Common myeloid progenitor, CD34-positive (primary cell): ENCODE measurements at places on chromosomes 4 and X.

DNA sequence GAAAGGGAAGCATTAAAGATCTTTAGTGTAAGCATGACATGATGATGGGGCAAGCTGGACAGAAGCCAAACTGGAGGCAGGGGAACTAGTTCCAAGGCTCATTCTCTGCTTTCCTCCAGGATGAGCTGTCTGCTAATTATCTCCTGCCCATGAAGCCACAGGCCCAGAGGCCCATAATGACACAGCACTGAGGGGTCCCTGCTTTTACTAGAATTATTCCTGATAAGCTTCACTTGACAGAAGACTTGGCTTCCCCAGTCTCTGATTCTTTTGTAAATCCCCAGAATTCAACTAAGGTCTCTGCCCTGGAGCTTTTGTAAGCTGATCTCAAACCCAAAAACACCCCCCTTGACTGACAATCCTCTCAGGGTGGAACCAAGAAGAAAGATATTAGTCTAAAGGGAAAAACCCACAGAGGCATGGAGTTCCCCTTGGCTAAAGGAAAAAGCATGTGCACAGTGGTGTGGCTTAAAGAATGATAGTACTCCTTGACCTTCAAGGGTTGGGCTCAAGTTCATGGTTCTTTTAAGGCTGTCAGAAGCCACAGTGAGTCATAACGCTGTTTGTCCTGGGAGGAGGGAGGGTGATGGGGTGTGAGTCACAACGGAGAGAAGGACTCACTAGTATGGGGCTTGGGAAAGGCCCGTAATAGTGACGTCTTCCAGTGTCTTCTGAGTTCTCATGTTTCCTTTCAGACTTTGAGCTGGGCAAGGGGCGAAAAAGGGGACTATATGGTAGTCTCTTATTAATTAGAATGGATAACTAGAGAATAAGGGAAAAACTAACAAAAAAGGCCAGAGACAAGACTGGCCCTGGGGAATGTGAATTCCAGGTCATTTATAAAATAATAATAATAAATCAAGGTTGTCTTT lies 146.0 kb upstream of the CPEB2 start:
- no peaks in the 10 kb centered on the region for H3K36me3 ChIP-seq
- no peaks in the 10 kb centered on the region for H3K27me3 ChIP-seq
- no peak overlapping the region for H3K27ac ChIP-seq
- no peaks in the 10 kb centered on the region for H3K4me1 ChIP-seq
- no peak overlapping the region for H3K4me3 ChIP-seq

GRCh38 chr4:102730968-102731533 lies 29.7 kb downstream of the MANBA start:
- peaks cover 13% of the 10 kb centered on the region for H3K4me1 ChIP-seq
- H3K27ac ChIP-seq = no peak overlapping the region
- DNase-seq = no peak
- no peak overlapping the region for H3K4me3 ChIP-seq

GRCh38 chr4:87391576-87392054 lies 627 bp upstream of the HSD17B11 start:
- no peak for DNase-seq
- no peaks in the 10 kb centered on the region for H3K27me3 ChIP-seq
- H3K27ac ChIP-seq = peak overlapping the region; percentile 95
- H3K4me3 ChIP-seq = peak overlapping the region; percentile 95
- H3K4me1 ChIP-seq = peaks cover 4% of the 10 kb centered on the region

DNA sequence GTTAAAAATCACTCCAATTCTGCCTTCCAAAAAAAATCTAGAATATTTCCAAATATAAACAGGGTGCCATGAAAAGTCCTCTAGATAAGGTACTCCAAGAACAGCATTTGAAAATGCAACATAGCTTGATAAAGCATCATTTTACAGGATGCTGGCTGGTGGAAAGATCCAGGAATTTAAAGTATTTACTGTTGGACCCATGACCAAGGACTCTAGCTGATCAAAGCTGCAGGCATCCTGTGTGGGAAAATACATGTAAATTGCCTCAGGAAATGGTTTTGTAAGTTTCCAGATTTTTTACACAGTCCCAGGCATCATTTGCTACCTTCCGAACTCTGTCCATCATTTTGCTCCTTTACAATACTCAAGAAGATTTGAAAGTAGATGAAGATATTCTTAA lies 164.4 kb downstream of the GRIA3 start:
- no peak for DNase-seq
- H3K27me3 ChIP-seq = no peaks in the 10 kb centered on the region
- no peaks in the 10 kb centered on the region for H3K36me3 ChIP-seq
- H3K4me1 ChIP-seq = no peaks in the 10 kb centered on the region

DNA sequence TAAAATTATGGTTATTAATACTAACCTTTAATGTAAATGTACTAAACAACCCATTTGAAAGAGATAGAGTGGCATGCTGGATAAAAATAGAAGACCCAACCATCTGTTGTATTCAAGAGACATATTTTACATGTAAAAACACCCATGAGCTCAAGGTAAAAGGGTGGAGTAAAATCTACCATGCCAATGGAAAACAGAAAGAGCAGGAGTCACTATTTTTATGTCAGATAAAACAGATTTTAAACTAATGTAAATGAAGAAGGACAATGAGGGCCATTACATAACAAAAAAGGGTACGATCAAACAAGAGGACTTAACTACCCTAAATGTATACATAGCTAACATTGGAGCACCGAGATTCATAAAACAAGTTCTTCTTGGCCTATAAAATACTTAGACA lies 66.3 kb downstream of the ITM2A start:
- no peak for DNase-seq
- H3K4me1 ChIP-seq = no peaks in the 10 kb centered on the region
- H3K36me3 ChIP-seq = no peaks in the 10 kb centered on the region

GRCh38 chrX:150605603-150606002 lies 37.2 kb downstream of the MTM1 start:
- H3K27ac ChIP-seq = no peak overlapping the region
- H3K4me3 ChIP-seq = no peak overlapping the region
- H3K4me1 ChIP-seq = peaks cover 9% of the 10 kb centered on the region
- H3K27me3 ChIP-seq = no peaks in the 10 kb centered on the region

- H3K4me1 ChIP-seq = no peaks in the 10 kb centered on the region
- no peak overlapping the region for H3K4me3 ChIP-seq
- H3K36me3 ChIP-seq = no peaks in the 10 kb centered on the region
- H3K27ac ChIP-seq = no peak overlapping the region
Measured at GRCh38 chrX:119389214-119389613, 9.9 kb upstream of the SLC25A43 start.

GRCh38 chrX:94288325-94288724 lies 614.3 kb downstream of the FAM133A start:
- H3K4me3 ChIP-seq = no peak overlapping the region
- no peaks in the 10 kb centered on the region for H3K27me3 ChIP-seq

- H3K27ac ChIP-seq = no peak overlapping the region
- no peaks in the 10 kb centered on the region for H3K36me3 ChIP-seq
- H3K27me3 ChIP-seq = no peaks in the 10 kb centered on the region
Measured at GRCh38 chrX:10893976-10894375, 217.2 kb upstream of the HCCS start.

DNA sequence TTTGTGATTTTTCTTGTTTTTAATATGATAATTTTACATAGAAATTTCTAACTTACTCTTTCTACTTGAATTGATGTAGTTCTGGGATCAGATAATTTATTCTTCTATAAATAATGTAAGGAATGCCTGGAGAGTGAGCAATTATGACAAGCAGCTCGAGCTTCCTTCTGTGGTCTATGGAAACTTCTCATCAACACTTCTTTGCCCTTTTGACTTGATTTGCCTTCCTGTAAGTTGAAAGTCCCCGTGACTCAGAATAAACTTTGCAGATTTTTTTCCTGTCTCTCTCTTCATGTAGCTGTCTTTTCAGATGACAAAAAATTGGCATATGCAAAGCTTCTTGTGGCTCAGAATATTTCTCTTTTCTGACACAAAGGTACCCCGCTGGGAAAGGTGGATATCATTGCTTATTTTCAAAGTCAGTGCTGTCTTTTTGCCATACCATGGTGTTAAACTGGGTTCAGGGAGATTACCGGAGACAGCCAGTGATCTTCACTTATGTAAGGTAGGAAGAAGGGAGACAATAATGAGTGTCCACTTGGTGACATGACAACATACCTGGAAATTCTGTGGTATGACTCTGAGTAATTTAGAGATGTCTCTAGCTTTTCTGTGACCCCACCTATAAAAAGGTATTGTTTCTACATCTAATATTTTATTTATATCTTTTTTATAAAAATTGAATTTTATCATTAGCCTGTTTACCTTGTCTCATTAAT lies 278.6 kb upstream of the GNPDA2 start:
- H3K27ac ChIP-seq = no peak overlapping the region
- H3K27me3 ChIP-seq = no peaks in the 10 kb centered on the region
- no peaks in the 10 kb centered on the region for H3K36me3 ChIP-seq
- DNase-seq = no peak

GRCh38 chr4:2795893-2796848 lies 3.3 kb downstream of the SH3BP2 start:
- no peak overlapping the region for H3K4me3 ChIP-seq
- H3K27me3 ChIP-seq = no peaks in the 10 kb centered on the region
- H3K36me3 ChIP-seq = no peaks in the 10 kb centered on the region
- no peak overlapping the region for H3K27ac ChIP-seq

DNA sequence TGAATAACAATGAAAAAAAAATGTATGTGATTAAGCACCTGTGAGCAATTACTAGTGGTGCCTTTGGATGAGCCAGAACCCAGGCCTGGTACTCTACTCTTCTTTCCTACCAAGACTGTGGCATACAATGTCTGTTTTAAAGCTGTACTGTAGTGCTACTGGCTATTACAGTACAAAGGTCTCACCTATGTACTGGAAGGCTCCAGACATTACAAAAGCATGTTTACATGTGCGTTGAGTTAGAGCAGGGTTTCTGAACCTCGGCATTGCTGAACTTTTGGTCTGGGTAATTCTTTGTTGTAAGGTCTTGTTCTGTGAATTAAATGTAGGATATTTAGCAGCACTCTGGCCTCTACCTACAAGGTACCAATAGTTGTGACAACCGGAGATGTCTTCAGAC lies 153.8 kb downstream of the SPATA18 start:
- no peak overlapping the region for H3K4me3 ChIP-seq
- no peaks in the 10 kb centered on the region for H3K27me3 ChIP-seq
- no peak overlapping the region for H3K27ac ChIP-seq
- H3K4me1 ChIP-seq = no peaks in the 10 kb centered on the region
- DNase-seq = no peak

DNA sequence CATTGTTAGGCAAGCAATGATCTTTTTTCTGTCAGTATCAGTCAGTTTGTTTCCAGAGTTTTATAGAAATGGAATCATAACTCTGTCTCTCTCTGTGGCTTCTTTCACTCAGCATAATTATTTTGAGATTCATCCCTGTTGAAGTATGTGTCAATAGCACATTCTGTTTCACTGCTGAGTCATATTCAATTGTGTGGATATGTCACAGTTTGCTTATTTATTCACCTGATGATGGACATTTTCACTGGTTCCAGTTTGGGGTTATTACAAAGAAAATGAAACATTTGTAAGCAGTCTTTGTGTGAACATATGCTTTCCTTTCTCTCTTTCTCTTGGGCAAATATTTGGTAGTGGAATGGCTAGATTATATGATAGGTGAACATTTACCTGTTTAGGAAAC lies 10.2 kb upstream of the ZNF718 start:
- H3K4me1 ChIP-seq = peaks cover 3% of the 10 kb centered on the region
- no peak overlapping the region for H3K27ac ChIP-seq
- no peaks in the 10 kb centered on the region for H3K36me3 ChIP-seq
- no peaks in the 10 kb centered on the region for H3K27me3 ChIP-seq
- no peak overlapping the region for H3K4me3 ChIP-seq

- DNase-seq = no peak
- no peaks in the 10 kb centered on the region for H3K27me3 ChIP-seq
- no peak overlapping the region for H3K4me3 ChIP-seq
- no peak overlapping the region for H3K27ac ChIP-seq
Measured at GRCh38 chr4:134024251-134024650, 177.3 kb downstream of the PABPC4L start.

DNA sequence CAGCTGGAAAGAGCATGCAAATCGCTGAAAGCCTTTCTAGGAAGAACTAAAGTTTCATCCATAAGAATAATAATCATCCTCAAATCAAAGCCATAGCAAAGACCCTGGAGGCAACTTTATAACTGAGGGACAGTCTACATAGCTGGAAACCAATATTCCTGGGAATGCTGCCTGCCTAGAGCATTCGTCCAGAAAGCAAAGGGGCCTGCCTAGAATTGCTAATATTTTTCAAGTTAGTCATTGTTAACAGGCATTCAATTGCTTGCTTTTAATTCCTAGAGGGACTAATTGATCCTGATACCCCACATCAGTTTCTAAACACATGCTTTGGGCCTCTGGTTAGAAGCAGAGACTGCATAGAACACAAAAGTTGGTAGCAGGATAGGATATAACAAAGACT lies 4.2 kb upstream of the PPARGC1A start:
- DNase-seq = no peak
- peaks cover 30% of the 10 kb centered on the region for H3K27me3 ChIP-seq
- peaks cover 13% of the 10 kb centered on the region for H3K4me1 ChIP-seq
- H3K27ac ChIP-seq = no peak overlapping the region

GRCh38 chrX:24020306-24020876 lies 6.6 kb downstream of the KLHL15 start:
- H3K4me3 ChIP-seq = no peak overlapping the region
- H3K36me3 ChIP-seq = no peaks in the 10 kb centered on the region
- DNase-seq = no peak
- peaks cover 3% of the 10 kb centered on the region for H3K4me1 ChIP-seq

- no peaks in the 10 kb centered on the region for H3K27me3 ChIP-seq
- H3K27ac ChIP-seq = no peak overlapping the region
- no peak for DNase-seq
Measured at GRCh38 chrX:141214196-141214595, 28.1 kb downstream of the SPANXC start.
